ENCODE measurements at places on chromosomes 6 and 20.

DNA sequence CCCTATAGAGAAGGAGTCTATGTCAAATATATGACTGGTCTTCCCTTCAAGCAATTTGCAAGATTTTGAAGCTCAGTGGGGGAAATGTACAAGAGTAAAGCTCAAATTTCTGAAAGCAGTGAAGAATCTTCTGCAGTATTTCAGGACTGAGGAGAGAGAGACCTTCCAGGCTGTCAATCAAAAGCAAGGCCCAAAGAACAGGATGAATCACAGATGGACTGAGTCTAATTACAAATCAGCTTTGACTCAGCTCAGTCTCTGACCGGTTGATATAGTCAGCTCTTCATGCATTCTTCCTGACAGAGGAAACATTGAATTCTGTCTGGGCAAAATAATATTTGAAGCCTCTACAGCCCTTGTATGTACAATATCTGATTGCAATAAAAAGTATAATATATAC is 7.7 kb upstream of the HTR1B start:
- DNase-seq = no peak

GRCh38 chr6:128667339-128667858 is 147.0 kb upstream of the PTPRK start:
- DNase-seq = no peak

DNA sequence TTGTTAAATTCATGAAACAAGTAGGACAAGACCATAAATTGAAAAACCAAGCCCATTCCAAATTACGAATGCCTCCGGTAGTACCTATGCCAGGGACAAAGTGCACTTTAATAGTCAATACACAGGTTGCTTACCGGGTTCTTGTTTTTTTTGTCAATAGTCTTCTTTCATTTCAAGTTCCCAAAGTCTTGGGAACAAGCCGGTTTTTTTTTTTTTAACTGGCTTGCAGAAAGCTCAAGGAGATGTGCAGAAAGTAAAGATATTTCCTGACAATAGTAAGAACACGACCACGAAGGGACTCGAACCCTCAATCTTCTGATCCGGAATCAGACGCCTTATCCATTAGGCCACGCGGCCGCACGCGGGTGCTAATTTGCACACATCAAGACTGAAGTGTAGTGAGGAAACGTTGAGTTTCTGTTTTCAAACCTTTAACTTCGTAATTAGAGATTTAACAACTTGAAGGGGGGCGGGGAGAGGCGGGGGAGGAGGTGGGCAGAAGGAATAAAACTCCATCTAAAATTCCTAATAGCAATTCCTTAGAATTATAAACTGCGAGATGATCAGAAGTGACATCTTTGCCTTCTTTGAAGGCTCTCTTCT is 181.0 kb downstream of the TRIM27 start:
- DNase-seq = no peak

GRCh38 chr6:111549746-111550145 is 55.9 kb downstream of the TRAF3IP2 start:
- no peak for DNase-seq

DNA sequence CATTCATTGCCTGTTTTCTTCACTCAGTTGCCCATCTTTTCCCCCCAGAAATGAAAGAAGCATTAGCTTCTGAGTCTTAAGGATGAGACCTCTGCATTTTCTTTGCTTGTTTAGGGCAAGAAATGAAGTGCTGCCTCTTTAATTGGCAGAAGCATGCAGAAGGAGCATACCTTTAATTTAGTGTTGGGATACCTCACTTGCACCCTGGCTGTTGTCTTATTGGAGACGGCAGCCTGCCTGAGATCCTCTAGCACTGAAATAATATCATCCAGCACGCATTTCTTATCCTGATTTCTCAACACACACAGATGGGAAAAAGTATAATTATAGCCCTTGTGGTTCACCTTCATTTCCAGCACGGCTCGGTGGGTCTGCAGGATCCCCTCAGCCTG is 43.1 kb downstream of the PTCHD4 start:
- no peak for DNase-seq

DNA sequence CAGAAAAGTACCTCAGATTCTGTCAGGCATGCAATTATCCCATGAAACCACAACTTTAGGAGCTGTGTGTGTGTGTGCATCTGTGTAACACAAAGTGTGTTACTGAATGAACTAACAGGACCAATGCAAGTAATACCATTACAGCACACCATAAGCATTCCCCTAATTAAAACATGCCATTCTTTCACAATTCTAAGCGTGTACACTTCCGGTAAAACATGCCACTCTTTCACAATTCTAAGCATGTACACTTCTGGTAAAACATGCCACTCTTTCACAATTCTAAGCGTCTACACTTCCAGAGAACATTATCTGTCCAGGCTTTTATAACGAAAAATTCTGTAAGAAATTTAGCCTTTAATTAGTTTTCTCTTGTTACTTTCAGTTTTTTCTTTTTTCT is 238.2 kb downstream of the GMDS start:
- DNase-seq = no peak

DNA sequence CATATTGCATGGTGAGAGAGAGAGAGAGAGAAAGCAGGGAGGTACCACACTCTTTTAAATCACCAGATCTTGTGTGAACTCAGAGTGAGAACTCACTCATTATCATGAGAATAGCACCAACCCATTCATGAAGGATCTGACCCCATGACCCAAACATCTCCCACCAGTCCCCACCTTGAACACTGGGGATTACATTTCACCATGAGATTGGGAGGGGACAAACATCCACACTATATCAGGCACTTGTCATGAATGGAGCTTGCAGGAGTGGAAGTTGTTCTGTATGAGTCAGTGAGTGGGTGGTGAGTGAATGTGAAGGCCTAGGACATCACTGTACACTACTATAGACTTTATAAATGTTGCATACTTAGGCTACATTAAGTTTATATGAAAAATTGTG is 47.7 kb upstream of the RNF182 start:
- DNase-seq = no peak

DNA sequence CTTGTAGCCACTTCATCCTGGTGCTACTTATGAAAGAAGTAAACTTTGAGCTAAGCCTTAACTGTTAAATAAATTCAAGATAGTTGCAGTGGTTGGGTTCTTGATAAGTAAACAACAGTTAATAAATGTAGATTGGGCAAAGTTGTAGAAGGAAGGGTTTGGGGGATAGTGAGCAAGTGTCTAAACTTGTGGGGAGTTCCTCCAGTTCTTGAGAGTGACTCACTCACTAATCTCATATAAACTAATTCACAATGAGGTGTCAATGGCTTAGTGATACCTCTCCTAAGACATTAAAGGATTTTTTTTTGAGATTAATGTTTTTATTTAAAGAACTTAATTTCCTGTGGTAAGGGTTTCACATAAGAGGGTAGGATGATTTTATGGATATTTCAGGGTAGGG is 507.4 kb downstream of the BMP2 start:
- no peak for DNase-seq

GRCh38 chr6:82057846-82058554 is 189.5 kb downstream of the IBTK start:
- DNase-seq = peak; percentile 76

- no peak for DNase-seq
These were observed 37.2 kb downstream of the EDN1 start for GRCh38 chr6:12327391-12327790.

DNA sequence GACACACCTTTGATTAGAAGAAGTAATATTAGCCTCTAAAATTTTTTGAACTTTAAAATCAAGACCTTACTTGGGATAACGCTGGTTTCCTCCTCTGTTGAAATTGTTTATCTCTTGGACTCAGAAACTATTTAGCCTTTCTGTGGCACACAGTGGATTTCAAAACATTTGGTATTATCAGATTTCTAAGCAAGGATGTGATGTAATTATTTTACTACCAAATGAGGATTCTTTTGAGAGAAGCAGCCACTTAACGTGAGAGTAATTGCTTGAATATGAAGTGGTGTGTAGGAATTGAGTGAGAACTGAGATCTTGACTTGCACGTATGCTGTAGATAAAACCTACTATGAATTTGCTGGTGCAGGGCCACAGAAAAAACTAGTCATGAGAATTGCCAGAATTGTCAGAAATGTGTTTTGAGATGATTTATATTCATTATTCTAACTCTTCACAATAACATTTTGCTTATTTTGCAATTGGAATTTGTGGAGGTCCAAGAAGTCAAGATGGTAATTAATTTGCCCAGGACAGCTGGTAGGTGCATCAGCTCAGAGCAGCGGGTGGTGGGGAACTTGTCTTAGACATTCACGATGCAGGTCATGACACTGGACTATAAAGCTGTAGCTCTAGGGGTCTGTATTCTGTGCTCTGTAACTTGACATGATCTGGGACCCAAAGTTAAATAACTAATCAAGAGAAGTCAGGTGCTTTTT is 53.4 kb downstream of the AKAP12 start:
- no peak for DNase-seq

DNA sequence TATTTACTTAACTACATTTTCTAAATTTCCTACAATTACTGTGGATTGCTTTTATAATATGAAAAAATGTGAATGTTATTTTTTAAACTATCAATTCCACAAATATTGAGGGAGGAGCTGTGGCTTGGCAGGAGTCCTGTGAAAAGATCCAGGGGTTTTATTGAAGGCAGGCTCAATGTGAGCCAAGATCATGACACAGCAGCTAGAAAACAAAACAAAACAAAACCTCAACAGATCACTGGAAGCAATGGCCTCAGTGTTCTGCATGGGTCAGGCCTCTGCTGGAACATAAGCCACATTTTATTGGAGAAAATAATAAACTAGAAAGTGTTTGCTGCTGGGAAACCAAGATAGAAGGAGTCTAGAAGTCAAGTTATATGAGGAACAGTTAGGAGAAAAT is 19.4 kb upstream of the RCAN2 start:
- DNase-seq = peak; percentile 33

GRCh38 chr20:59004493-59004762 is 2.6 kb downstream of the CTSZ start:
- DNase-seq = no peak

DNA sequence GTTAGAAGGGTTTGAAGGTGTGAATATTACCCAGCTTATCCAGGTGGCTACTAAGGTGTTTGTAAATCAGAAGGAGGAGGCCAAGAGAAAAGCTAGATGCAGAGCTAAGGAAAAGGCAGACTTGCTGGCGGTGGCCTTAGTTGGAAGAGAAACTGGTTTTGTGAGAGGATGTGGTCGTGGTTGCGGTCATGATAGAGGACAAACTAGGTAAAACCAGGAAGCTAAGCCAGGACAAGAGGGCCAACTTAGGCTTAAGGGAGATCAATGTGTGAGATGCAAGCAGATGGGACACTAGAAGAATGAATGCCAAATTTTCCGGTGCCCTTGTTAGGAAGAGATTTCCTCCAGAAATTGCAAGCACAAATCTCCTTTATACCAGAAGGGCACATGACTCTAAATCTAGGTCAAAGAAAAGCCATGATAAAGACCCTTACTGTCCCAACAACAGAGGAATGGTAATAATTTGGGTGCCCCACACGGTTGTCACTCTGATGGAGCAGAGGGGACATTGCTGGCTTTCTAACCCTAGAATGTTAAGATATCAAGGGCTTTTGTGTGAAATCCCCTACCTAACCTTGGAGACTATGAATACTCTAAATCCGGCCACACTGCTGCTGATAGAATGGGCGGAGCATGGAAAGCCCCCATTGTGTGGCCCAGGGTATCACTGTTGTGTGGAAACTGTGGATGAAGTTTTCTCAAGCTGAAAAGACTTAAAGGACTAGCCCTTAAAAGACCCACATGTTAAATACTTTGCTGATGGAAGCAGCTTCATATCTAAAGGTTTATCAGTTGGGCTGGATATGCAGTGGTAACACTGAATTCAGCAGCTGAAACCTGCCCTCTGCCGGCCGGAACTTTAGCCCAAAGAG is 7.8 kb downstream of the IL22RA2 start:
- no peak for DNase-seq

DNA sequence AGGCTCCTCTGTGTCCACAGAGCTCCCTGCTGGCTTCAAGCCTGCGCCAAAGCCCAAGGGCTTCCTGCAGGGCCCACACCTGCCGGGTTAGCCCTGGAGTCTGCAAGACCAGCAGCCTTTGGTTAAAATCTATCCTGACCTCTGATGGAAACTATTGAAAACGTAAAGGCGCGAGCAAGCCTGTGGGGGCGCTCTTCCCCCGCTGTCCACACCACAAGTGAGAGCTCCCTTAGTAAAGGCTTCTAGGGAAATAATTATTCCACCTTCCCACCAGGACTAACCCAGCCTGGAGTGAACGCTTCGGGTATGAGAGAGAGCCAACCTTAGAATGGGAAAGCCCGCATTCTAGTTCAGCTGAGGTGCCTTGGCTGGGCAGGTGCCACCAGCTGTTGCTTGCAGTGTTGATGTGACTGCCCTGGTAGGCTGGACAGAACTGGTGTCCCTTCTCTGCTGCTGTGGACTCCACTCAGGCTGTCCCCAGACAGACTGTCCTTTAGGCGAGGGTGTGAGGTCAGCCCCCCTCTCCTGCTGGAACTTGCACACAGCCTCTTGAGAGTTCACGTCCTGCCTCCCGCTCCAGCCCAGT is 68.7 kb downstream of the SYTL3 start:
- no peak for DNase-seq

GRCh38 chr6:143325379-143326140 is 124.9 kb downstream of the ADAT2 start:
- DNase-seq = peak; percentile 37

- DNase-seq = no peak
These were observed 54.4 kb downstream of the PRR18 start for GRCh38 chr6:166253778-166254204.

DNA sequence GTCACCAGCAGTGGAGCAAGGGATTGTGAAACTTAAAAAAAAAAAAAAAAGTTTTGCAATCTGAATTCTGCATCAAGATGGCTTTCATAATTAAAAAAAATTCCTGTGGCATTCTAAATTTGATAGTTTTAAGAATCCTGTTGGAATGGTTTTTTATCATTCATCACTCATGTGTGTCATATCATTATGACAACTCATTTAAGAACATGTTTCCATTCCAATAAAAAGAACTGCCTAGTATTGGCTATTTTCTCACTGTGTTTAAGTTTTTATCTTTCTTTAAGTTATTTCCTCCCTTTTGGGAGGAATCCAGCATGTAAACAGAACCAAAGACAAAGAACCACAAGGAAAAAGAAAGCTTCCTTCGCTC is 26.2 kb upstream of the RHAG start:
- no peak for DNase-seq

GRCh38 chr6:135281964-135282363 is 100.9 kb downstream of the MYB start:
- no peak for DNase-seq

GRCh38 chr20:38859070-38859690 is 53.7 kb downstream of the PPP1R16B start:
- no peak for DNase-seq

Data from GM04504 (cell line).